ENCODE measurements at places on chromosomes 11 and 22.

DNA sequence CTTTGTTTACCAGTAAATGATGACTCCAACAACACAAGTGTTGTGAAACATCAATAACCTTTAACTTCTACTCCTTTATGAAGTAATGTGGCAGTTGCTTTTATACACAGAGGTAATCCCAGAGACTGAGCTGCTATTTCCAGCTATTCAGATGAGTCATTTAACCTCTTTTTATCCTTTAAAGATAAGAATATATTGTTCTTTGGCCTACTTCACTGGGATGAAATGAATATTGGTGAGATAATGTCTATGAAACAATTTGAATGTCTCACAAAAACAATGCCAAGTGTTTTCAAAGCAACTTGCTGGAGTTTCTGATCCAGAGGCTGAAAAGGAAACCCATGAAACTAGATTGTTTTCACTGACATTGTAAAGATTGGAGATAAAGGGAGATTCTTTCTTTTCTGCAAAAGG, 564.4 kb upstream of the LUZP2 start:
- no peak for DNase-seq

DNA sequence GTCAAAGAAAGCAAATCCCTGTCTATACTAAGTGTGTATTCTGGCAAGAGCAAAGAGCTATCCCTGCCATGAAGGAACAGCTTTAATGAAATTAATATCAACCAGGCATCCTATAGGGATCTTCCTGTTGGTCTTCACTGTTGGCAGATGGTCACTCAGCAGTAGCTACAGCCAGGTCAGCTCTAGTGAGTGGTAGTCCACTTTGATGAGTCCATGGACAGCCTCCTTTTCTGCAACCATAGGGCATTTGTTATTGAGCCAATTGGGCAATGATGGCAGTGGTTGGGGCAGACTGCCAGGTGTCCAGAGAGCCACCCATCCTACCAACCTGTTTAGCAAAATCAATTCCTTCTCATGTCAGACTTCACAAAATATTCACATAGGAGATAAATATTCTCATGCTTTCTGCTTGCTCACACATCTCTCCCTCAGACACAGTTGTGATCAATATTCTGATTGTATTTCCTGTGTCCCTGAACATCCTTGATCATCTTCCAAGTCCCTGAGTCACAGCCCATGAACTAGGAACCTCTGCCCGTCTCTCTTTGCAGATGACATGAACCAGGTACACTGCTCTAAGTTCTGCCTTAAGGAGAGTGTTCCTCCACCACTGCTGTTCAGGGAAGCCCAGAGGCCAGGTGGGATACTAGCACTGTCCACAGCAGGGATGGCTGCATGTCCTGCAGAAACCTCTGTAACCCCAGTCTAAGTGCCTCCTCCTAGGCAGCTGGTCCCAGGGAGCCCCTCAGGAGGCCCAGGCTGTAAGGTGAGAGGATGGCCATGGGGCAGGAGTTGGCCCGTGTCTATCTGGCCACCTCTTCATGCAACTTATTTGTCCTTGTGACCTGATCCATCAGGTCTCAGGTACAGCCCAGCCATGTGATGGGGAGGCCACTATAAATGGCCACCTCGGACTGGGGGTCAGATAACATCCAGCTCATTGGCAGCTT, 74.2 kb upstream of the IGLL5 start:
- DNase-seq: no peak

- DNase-seq: no peak
Observed at GRCh38 chr22:40044870-40045834, 50.4 kb downstream of the FAM83F start.

DNA sequence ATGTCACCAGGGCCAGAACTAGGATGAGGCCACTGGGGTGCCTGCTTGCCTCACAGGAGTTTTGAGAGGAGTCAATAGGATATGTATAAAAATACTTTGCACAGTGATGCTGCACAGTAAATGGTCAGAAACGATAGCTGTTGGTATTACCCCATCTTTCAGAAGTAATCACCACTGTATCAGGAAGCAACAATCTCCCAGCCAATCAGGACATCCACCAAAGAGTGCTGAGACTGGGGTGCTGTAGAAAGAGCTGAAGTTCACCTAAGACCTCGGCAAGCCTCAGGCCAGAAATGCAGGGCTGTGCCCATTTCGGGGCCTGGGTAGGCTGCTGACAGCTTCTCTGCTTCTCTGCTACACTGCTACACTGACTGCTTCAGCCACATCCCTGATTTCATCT, 17.4 kb downstream of the LMO2 start:
- DNase-seq: no peak

DNA sequence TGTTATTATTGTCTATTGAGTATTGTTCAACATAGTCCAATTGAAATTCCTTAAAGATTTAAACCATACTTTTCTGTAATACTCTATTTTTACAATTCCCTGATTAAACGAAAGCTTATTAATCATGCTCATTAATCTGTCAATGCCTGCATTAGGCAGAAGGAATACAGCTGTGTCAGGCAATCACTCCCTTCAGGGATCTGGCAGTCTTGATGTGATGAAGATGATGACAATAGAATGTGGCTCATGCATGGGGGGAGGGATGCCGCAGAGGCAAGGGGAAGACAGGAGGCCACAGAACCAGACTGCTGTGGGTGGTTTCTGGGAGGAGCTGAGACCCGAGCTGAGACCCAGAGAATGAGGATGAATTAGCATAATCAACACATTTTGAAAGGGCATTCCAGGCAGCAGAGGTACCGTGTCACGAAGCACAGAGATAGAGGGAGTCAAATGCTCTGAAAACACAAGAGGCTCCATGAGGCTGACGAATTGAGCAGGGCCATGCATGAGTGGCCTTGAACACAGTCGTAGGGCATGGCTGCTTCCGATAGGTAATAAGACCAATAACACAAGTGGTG, 1075.5 kb downstream of the OPCML start:
- DNase-seq: no peak

GRCh38 chr11:2400762-2401435, 349 bp downstream of the TSSC4 start:
- DNase-seq: no peak

- DNase-seq: no peak
Observed at GRCh38 chr22:17921871-17922821, 102.2 kb downstream of the MICAL3 start.

- no peak for DNase-seq
Observed at GRCh38 chr11:111045874-111046273, 199.7 kb upstream of the POU2AF2 start.

DNA sequence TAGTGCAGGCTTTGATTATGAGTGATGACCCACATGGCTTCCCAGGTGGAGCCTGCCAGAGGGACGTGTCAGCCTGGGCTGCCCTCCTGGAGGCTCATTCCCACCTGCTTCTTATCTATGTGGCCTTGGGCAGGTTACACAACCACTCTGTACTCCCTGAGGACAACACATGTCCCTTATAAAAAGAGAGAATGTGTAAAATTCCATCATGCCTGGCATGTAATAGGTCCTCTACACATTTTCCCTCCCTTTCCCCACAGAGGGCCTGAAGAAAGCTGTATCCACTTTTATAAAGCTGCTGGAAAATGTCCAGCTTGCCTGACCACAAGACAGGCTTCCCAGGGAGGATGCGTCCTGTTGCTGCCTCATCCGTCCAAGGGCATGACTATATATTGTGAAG, 55.0 kb upstream of the VSTM5 start:
- DNase-seq: no peak

Measured in NCI-H460 (cell line).